ENCODE measurements at places on chromosomes 16 and 17.

DNA sequence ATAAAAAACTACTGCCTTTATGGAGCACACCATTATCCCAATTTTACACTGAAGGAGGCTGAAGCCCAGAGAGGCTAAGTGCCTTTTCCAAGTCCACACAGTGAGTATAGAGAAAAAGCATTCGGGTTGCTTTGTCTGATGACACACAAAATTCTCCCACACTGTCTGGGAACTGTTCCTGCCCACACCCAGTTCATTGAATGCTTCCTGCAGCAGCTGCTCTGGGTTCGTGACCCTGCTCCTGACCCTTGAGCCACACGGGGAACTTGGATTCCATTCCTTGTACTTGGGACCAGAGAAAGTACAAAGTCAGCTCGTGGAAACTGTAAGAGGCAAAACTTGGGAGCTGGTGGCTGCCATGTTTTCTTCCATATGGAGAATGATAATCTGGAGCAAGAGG, 57.9 kb downstream of the AKAP1 start:
- DNase-seq, result no peak

- DNase-seq, result no peak
Observed at GRCh38 chr16:88309908-88310265, 72.9 kb upstream of the ZNF469 start.

- DNase-seq, result no peak
Observed at GRCh38 chr17:19388791-19389785, 2.1 kb upstream of the MFAP4 start.

DNA sequence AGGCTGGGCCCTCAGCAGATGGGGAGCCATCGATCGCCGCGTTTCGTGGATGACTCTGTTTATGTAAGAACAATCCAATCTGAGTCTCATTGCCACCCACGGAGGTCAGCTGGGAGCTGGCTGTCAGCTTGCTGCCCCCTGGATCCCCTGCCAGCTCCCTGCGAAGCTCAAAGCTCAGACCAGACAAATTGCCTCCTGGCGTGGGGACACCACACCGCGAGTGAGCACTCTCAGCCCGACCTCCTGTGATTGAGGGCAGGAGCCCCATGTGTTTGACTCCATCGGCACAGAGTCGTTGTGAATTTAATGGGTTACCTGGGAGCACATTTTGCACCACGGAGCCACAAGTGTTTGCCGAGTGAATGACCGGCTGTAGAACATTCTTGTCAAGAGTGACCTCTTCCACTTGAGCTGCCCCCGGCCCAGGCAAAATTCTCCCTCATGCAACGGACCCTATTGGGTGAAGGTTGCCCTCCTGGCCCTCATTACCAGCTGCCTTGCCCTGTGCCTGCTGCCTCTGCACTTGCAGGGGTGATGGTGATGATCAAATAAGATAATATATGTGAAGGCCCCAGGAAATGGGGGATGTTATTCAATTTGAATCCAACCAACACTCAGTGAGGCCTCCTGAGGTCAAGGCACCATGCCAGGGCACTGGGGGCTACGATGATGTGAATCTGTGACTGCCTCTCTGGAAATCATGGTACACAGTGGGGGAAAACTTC, 7.6 kb upstream of the GFAP start:
- DNase-seq, result no peak

DNA sequence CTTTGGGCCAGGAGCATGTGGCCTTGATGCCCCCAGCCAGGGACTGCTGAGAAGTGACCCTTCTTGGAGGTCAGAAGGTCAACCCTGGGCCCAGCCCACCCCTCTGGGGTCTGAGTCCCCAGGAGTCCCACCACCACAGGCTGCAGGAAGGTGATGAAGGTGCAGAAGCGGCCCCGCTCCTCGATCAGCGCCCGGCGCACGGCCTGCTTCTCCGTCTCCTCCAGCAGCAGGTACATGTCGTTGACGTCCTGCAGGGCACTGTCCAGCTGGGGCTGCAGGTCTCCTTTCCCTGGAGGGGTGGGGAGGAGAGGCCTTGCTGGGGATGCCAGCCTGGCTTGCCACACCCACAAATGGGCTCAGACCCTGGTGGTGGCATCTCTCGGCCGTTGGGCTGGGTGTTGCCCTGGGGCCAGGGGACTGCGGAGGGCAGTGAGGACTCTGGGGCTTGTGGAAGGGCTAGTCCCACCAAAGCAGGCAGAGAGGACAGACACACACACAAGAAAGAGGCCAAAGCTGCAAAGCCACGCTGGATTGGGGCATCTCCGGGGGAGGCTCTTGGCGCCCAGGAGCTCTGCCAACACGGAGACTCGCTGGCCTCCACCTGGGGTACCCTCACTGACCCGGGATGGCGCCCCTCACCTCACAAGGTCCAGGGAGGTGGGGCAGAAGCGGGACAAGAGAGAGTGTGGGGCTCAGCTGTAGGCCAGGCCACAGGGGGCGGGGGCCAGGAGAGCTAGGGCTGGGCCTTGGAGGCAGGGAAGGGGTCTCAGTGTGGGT, 7.5 kb downstream of the MTSS2 start:
- no peak for DNase-seq

GRCh38 chr17:49497148-49498028, 2.3 kb downstream of the NGFR start:
- DNase-seq, result no peak

GRCh38 chr17:77209330-77209748, 68.6 kb downstream of the SEC14L1 start:
- no peak for DNase-seq

Measured in CMK (cell line).